Motor neuron (in vitro differentiated cells): ENCODE measurements at places on chromosomes 6 and 20.

GRCh38 chr6:116511424-116512110 is at the start of gene CALHM5:
Gene CALHM5 (plus strand): TSS chr6:116511639. CDS start chr6:116511697, 58 bp downstream.
- ATAC-seq = peak; percentile 88

DNA sequence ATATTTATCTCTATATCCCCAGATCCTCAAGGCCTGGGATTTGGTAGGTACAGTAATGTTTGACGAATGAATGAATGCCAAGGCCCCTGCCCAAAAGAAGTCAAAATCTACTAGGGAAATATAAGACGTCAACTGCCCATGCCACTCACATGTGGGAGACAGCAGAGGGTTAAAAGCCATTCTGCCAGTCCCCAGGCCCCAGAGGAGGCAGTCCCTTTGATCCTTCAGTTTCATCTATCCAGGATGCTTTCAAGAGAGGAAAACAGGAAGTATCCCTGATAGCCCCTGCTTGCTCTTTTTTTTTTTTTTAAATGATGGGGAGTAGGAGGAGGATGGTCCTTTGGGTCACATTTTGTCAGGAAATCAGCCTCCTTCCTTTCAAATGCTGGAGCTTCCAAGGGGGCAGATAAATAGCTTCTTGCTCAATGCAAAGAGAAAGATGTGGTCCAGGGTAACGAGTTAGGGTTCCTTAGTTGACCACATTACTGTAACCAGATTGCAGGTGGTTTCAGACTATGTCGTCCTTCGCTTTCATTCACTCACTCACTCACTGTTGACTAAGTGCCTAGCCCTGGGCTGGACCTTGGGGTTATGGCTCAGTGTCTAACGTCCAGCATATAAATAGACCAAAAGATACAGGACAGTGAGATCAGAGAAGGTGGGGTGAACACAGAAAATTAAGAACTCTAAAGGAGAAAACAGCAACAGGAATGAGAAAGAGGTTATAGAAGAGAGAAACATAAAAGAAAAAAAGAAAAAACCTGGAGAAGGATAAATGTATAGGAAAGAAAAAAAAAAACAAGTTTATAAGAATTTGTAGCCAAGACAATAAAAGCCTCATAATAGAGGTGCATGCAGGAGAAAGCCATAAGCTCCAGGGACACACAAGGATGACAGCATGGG is 64.6 kb upstream of the PIM1 start:
- ATAC-seq = no peak

- peak; percentile 15 for ATAC-seq
Measured at GRCh38 chr20:23605867-23606651, at the start of gene CST9. Gene CST9 (minus strand): TSS chr20:23605917. CDS start chr20:23605864, 53 bp downstream.

- ATAC-seq = peak; percentile 57
Measured at GRCh38 chr6:7270320-7271204, 42.4 kb downstream of the SSR1 start.

- no peak for ATAC-seq
Measured at GRCh38 chr20:34871320-34871926, 1.2 kb downstream of the GGT7 start.
